Stimulated activated CD8-positive, alpha-beta memory T cell treated with anti-CD3 and anti-CD28 coated beads, Interleukin-15, amount 100 ng/mL, for 4 hours (primary cell): ENCODE measurements at places on chromosomes 7 and 10.

- no peak for DNase-seq
These were observed 1.0 kb downstream of the PSMC2 start for GRCh38 chr7:103348452-103348851.

GRCh38 chr10:113420057-113420732 lies 132.7 kb upstream of the HABP2 start:
- no peak for DNase-seq

DNA sequence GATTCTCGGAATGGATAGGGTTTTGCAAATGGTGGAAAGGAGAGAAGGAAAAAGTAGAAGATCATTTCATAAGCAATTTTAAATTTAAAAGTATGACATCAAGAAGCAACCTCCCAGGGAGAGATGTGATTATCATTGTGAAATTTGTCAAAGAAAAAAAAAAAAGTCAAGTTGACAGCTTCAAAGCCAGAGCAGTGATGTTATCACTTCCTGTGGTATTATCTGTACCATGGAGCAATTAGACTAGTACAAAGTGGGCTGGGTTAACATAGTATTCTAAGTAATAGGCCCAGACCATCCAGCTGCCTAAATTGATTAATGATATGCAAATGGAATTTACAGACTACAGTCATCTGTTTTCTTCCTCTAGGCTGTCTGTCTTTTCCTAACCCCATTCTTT lies 84.0 kb upstream of the NPY start:
- no peak for DNase-seq

DNA sequence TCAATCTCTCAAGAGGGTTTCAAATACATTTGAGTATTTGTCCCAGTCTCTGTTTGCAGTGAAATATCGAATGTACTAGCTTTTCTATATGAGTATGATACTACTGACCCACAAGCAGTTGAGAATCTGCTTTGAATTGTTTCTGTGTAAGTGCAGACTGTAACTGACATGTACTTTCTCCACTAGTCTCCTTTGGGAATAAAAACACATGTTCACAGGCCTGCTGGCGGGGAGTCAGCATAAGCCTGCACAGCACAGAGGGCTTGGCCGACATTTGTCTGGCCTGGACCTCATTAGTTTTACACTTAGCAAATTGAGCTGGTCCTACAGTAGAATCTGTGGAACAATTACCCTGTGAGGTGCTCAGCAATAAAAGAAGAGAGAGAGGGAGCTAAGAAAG lies 72.6 kb downstream of the ITGB8 start:
- DNase-seq, result no peak

- DNase-seq, result no peak
These were observed 2.0 kb upstream of the HOXA2 start for GRCh38 chr7:27104341-27105058.

DNA sequence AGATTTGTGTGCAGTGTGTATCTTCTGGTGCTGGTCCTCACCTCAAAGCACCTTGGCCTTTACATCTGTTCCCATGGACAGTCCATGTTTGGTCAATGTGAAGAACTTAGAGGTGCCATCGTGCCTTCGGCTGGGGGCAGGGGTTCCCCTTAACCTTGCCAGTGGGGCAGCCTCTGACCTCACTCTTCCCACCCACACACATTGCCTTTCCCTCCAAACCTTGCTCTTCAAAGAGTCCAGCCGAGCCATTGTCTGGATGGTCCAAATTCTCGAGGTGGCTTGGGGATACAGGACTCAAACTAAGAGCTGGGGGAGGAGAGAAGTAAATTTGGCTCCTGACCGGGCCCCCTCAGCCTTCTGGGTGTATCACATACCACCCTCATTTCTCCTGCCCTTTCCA lies 76.2 kb upstream of the HABP2 start:
- DNase-seq, result no peak

DNA sequence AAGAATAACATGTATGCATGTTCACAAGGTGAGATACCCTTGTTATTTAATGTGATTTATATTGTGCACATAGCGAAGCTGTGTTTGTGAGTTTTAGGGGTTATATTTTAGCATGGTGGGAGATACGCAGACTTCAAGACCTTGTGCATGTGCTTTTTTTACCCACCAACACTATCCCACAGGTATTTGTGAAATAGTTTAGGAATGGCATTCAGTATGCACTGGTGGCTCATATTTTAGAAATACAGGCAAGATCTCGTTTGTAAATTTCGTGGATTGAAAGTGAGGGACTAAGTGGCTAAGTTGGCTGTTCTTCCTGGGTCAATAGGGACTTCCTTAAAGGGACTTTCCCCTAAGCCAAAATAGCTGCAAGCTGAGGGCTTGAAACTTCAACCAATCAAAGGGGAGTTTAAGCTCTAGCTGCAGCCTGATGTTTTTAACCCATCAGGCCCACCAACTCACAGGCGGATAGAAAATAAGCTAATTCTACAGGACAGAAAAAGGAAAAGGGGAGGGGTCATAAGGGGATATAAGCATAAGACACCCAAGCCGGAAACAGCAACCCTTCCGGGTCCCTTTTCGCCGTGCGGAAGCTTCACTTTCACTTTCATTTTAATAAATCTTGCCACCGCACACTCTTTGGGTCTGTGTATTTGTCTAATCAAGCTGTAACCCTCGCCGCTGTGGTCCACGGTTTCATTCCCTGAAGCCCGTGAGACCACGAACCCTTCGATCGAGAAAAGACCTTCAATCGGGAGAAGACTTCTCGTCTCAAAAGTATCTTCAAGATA lies 291.0 kb downstream of the GPR158 start:
- DNase-seq, result no peak
